Heart right ventricle (tissue), 16 donors: ENCODE measurements at places on chromosomes 13 and 19.

- DNase-seq: no peak
Measured at GRCh38 chr13:91716436-91717065, 318.1 kb downstream of the GPC5 start.

DNA sequence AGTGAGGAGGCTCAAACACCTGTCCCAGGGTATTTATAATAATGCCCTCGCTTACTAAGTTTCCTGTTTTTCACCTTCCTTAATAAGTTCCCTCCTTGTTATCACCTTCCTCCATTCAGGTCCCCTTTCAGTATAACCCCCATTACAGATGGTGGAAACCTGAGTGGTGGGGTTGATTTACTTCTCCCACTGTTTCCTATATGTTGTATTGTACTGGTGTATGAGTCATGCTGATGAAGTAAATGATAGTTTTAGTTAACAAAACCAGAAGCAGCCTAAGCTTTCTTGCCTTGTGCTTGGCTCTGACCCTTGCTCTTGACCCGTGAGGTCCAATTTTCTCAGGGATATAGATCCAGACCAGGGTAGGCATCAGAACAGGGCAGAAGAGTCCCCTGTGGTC lies 22.3 kb upstream of the TNFSF11 start:
- no peak for DNase-seq

GRCh38 chr13:31196992-31197391 lies 2.8 kb upstream of the B3GLCT start:
- no peak for DNase-seq

DNA sequence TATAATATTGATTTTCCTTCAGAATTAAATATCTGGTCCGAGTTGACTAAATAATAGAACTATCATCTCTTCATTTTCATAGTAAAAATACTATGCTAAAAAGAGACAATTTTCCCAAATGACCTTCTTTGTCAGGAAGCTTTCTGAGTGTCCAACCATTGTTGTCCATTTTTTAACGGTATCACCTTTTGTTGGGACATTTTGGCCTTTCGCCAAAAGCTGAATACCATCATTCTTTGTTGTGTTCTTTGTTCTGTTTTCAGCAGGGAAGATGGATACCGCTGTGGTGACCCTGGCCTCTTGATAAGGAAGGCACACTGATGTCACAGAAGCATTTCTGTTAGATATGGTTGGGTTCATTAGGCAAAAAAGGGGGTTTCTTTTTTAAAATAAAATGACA lies 654.4 kb upstream of the GPC6 start:
- no peak for DNase-seq

DNA sequence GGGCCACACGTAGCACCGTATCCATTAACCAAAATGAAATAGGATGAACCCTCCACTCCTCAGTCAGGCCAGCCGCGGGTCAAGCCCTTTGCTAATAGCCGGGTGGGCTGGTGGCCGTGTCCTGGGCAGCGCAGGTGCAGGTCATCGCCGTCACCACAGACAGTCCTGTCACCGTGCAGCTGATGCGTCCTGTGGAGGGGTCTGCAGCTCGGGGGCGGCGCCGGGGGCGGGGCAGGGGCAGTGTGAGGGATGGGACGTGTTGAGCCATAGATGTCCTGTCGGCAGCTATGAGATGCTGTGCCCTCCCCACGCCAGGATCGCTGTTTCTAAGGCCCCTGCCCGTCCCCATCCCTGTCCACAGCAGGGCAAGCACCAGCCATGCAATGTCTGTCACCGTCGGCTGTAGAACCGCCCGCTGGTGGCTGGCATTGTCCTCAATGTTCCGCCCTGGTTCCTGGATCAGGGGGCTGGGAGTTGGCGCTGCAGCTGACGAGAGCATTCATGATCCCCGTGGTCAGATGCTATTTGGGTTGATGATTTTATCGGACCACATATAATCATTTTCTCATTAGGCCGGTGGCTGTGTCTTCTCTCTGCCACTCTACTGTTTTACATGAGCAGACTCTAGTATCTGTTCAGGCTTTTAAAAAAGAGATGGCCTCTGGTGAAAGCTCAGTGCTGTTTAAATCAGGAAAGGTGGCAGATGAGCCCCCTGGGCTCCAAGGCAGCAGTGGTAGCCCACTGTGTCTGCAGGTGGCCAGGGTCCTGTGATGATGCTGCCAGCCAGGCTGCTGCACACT lies 126.1 kb downstream of the KDM4B start:
- no peak for DNase-seq

GRCh38 chr19:6126335-6126974 lies 9.0 kb upstream of the ACSBG2 start:
- DNase-seq: no peak

- no peak for DNase-seq
Measured at GRCh38 chr13:41720839-41721561, 239.9 kb downstream of the VWA8 start.

DNA sequence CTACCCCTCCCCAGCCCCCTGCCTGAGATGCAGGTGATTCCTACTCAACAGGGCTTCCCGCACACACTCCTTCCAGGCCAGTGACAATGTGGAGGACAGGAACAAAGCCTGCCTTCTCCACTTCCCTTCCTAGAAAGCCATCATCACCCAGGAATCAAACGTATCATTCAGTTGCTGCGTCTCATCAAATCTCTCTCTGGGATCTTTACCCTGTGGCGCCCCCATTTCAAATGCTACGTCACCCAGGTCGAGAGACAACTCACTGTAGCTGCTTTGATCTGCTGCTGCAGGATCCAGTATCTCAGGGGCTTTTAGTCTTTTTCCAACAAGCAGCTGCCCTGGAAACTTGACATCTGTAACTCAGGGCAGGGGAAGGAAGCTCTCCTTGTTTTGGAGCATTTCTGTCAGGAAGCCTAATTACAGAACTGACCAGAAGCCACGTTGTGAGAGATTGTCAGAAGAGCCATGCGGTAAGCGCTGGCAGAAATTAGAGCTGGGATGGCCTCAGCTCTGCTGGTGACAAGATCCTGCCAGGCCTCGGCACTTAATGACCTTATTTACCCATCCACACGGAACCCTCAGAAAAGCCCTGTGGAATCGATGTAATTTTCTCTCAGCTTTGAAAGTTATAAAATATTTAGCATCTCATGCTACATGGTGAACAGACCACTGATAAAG lies 140.5 kb downstream of the STK24 start:
- no peak for DNase-seq
